ENCODE measurements at places on chromosomes 12 and 14.
A peak's percentile ranks its signal among the peaks of the same experiment; 100 is the strongest.

DNA sequence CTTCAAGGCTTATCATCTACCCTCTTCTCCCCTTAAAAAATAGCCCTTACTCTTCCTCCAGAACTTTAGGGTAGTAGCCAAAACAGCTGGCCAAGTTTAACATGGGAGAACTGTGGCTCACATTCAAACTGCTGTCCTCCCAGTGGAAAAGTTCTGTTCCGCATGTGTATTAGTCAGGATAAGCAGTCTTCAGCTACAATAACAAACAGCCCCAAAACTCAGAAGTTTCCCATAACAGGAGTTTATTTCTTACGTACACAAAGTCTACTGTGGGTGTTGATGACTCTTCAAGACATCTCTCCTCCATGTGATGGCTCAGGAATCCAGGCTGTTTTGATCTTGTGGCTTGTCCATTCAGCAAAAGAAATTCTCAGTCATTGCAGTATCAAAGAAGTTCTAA lies 35.5 kb downstream of the MYO1H start:
- no peak for DNase-seq
- peaks cover 21% of the 10 kb centered on the region for H3K27me3 ChIP-seq
- no peak overlapping the region for H3K27ac ChIP-seq

GRCh38 chr12:114344831-114345230 lies 61.1 kb downstream of the TBX5 start:
- H3K4me3 ChIP-seq, result no peak overlapping the region
- no peak overlapping the region for H3K27ac ChIP-seq
- peaks cover 33% of the 10 kb centered on the region for H3K27me3 ChIP-seq
- no peak for DNase-seq
- no peaks in the 10 kb centered on the region for H3K36me3 ChIP-seq

GRCh38 chr12:120134307-120134980 lies 17.9 kb upstream of the RAB35 start:
- H3K27me3 ChIP-seq, result no peaks in the 10 kb centered on the region
- H3K36me3 ChIP-seq, result peaks cover 4% of the 10 kb centered on the region
- H3K4me1 ChIP-seq, result peaks cover 24% of the 10 kb centered on the region
- no peak overlapping the region for H3K4me3 ChIP-seq
- no peak for DNase-seq

- no peak overlapping the region for H3K27ac ChIP-seq
- no peak overlapping the region for H3K4me3 ChIP-seq
- no peaks in the 10 kb centered on the region for H3K4me1 ChIP-seq
- no peaks in the 10 kb centered on the region for H3K27me3 ChIP-seq
- DNase-seq, result no peak
Measured at GRCh38 chr14:46197856-46198255, 453.7 kb downstream of the RPL10L start.

GRCh38 chr12:1740161-1740948 lies 49.5 kb downstream of the ADIPOR2 start:
- no peak for DNase-seq
- H3K4me1 ChIP-seq, result peaks cover 63% of the 10 kb centered on the region
- H3K27ac ChIP-seq, result peak overlapping the region; percentile 43
- no peaks in the 10 kb centered on the region for H3K27me3 ChIP-seq
- H3K36me3 ChIP-seq, result no peaks in the 10 kb centered on the region
- no peak overlapping the region for H3K4me3 ChIP-seq

- DNase-seq, result no peak
- H3K4me1 ChIP-seq, result no peaks in the 10 kb centered on the region
- no peak overlapping the region for H3K27ac ChIP-seq
- H3K36me3 ChIP-seq, result no peaks in the 10 kb centered on the region
Measured at GRCh38 chr14:87170179-87170578, 822.8 kb downstream of the GALC start.

DNA sequence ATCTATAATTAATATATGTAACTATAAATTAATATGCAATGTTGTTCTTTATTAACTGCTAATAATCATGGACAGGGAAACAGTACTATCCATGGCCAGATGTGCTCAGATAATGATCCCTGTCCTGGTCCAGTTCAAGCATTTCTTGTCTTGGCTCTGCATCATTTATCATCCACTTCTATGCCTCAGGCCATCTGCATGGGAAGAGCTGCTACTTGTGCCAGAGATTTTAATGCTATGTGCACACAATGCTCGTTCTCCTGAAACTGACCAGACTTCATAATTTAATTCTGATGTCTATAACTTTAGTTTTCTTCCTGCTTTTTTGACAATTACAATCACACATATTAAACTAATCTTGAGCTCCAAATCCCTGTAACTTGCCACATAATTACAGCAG lies 11.2 kb upstream of the TMX1 start:
- H3K4me1 ChIP-seq, result no peaks in the 10 kb centered on the region
- DNase-seq, result no peak
- no peak overlapping the region for H3K27ac ChIP-seq
- no peaks in the 10 kb centered on the region for H3K27me3 ChIP-seq

DNA sequence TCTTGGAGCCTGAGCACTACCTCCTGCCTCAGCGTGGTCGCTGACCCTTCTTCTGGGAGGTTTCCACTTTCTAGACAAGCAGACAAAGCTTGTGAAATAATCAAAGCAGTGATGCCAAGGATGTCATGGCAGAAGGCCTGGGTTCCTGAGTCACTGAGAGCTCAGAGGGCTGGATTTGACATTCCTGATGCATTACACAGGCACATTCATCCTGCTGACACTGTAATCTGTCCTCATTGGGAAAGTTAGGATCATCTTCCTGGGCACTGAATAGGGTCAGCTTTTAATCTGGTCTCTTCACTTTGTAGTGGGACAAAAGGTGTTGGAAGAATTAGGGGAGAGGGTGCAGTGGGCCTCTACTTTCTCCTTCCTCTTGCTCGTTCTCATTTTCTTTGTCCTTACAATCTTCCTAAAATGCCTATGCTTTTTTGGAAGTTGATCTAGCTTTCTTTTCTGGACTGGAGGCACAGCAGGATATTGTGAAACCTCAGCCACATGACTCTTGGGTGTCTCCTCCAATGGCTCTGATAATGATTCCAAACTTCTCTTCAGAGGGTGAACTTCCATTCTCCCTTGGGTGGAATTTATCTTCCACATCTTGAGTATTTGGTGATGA lies 29.6 kb downstream of the EEA1 start:
- H3K36me3 ChIP-seq, result peaks cover 7% of the 10 kb centered on the region
- no peaks in the 10 kb centered on the region for H3K27me3 ChIP-seq
- DNase-seq, result no peak
- peaks cover 19% of the 10 kb centered on the region for H3K4me1 ChIP-seq

DNA sequence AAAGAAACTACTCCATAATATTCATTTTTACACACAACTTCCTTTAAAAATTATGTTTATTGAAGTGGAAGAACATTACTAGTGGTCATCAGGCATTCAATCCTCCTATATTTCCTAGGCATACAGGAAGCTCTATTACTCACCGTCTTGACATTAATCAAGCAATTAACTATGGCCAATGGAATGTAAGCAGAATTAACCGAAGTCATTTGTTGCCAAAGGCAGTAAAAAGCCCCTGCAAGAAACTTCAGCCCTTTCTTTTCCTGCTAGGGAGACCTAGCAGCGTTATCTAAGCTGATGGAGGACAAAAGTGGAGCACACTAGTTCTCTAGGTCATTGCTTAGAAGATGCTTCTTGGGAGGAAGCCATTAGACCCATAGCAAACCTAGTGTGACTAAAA lies 399.6 kb downstream of the KCNH5 start:
- H3K4me3 ChIP-seq, result no peak overlapping the region
- H3K27ac ChIP-seq, result no peak overlapping the region
- H3K27me3 ChIP-seq, result no peaks in the 10 kb centered on the region
- no peaks in the 10 kb centered on the region for H3K4me1 ChIP-seq
- H3K36me3 ChIP-seq, result no peaks in the 10 kb centered on the region

- H3K4me1 ChIP-seq, result no peaks in the 10 kb centered on the region
- H3K4me3 ChIP-seq, result no peak overlapping the region
- no peaks in the 10 kb centered on the region for H3K36me3 ChIP-seq
- DNase-seq, result no peak
- H3K27me3 ChIP-seq, result no peaks in the 10 kb centered on the region
- H3K27ac ChIP-seq, result no peak overlapping the region
Measured at GRCh38 chr14:90742252-90742651, 74.0 kb downstream of the TTC7B start.

DNA sequence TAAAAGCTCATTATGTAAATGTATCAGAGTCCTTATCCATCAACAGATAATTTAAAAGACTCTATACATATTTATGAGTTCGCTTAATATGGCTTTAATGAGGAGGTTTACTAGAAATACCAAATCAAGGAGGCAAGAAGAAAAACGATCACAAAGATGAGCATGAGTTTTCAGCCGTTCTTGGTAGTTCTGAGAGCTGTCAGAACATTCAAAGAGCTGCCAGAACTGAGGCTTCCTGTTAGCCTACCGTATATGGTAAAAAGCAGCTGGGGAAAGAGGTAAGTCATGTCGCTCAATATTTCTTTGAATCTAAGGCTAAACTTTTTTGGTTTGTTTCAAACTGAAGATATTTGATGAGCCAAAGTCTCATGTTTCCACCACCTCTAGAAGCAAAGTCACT lies 115.3 kb upstream of the PLXNC1 start:
- H3K4me3 ChIP-seq, result no peak overlapping the region
- peaks cover 41% of the 10 kb centered on the region for H3K27me3 ChIP-seq
- H3K4me1 ChIP-seq, result no peaks in the 10 kb centered on the region
- no peak overlapping the region for H3K27ac ChIP-seq

DNA sequence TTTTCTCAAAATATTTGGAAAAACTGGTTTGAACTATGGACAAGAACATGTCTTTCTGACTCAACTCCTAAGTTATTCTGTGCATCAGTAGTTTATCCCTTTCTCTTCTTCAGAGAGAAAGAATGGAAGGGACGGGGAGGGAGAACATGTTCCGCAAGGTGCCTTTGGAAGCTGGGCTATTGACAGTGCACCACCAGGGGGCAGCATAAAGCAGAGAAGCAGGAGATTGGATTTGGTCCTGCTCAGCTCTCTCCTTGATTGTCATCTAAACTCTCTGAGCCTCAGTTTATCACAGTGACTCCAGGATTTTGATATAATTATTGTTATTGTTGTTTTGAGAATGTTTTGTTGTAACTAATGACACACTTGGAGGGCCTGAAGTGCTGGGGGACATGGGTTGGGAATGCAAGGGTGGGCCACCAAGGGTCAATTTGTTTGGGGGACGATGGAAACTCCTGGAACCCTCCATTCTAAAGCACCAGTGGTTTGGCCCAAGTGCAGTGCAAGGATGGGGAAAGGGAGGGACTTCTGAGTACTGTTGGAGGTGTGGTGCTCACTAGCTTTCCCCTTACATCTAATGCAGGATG lies 45.3 kb upstream of the ANO6 start:
- H3K4me1 ChIP-seq, result peaks cover 2% of the 10 kb centered on the region
- peaks cover 8% of the 10 kb centered on the region for H3K36me3 ChIP-seq
- peaks cover 5% of the 10 kb centered on the region for H3K27me3 ChIP-seq
- DNase-seq, result peak; percentile 57

DNA sequence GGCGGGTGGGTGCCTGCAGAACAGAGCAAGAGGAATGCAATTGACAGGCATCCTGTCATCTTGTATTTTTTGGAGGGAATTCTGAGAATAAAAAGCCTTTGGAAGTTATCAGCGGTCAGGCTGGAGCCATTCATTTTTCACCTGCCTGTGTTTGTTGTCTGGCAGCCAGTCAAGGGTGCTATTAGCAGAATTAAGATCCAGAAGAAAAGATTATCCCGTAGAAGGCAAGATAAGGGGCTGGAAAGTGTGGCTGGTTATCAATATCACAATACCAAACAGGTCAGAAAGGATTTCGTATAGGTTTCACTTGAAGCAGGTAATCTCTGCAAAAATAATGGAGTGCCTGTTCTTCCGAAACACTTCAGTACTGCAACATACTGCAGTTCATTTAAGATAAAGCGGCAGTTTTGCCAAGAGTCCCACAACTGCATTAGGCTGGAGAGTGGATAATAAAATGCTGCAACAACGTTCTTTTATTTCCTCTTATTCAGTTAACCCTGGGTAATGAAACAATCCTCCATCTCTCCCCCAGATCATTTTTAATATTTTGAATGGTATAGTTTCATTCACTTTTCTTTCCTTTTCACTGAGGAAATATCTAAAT lies 171.2 kb upstream of the CDKN3 start:
- no peak overlapping the region for H3K4me3 ChIP-seq
- H3K27me3 ChIP-seq, result peaks cover 45% of the 10 kb centered on the region
- DNase-seq, result no peak
- no peaks in the 10 kb centered on the region for H3K36me3 ChIP-seq
- no peaks in the 10 kb centered on the region for H3K4me1 ChIP-seq
- H3K27ac ChIP-seq, result no peak overlapping the region

- peak within 1 kb of the TSS; percentile 100 for H3K4me3 ChIP-seq
- no peaks in the 10 kb centered on the region for H3K27me3 ChIP-seq
- peak within 1 kb of the TSS; percentile 91 for H3K27ac ChIP-seq
- H3K36me3 ChIP-seq, result no peaks in the 10 kb centered on the region
Measured at GRCh38 chr14:93206793-93207467, at the start of the genes GON7 and UBR7. TSS of gene GON7 (minus strand) at chr14:93207065. CDS start at chr14:93207037, 28 bp downstream. TSS of gene UBR7 (plus strand) at chr14:93207256. CDS start at chr14:93207292, 36 bp downstream.

DNA sequence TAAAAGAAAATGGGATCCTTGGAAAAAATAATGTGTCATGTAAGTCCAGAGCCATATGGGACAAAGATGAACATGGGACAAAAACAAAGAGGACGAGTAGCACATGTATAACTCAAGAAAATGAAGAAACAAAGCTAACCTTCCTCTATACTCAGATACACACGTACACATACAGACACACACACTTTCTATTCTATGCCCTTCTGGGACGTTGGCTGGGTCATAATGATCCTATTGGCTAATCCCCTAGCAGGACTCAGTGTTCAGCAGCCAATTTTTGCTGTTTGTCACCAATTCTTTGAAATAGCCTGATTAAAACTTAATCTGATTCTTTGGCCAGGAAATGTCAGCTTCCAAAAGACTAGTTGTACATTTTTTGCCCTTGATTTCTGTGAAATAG lies 189.4 kb upstream of the FOXG1 start:
- DNase-seq, result no peak
- H3K27ac ChIP-seq, result no peak overlapping the region
- H3K27me3 ChIP-seq, result no peaks in the 10 kb centered on the region
- no peaks in the 10 kb centered on the region for H3K4me1 ChIP-seq
- H3K4me3 ChIP-seq, result no peak overlapping the region

DNA sequence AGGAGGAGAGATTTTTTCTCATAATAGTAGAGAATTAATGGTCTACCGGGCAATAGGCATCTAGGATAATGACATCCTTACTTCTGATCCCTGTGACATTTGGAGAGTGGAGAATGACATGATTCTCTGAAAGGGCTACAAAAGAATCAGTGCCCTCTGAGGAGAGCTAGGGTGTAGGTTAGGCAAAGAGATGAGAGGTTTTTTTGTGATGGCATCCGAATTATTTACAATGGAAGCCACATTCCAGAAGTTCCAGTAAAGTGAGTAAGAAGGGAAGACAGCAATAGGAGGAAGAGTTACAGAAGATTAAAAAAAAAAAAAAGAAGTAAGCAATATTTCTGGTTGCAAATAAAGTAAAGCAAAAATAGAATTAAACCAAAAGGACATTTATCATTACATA lies 478.0 kb downstream of the RMST start:
- H3K36me3 ChIP-seq, result no peaks in the 10 kb centered on the region
- DNase-seq, result no peak
- no peak overlapping the region for H3K4me3 ChIP-seq
- H3K27ac ChIP-seq, result no peak overlapping the region
- H3K27me3 ChIP-seq, result peaks cover 7% of the 10 kb centered on the region

All from naive B cell (primary cell).